Heart right ventricle (tissue), 16 donors: ENCODE measurements at places on chromosomes 2 and 18. TPM values are rescaled to one million over a fixed set of nuclear protein-coding genes. Genes with fewer than 3 reads are reported as not detected.

- DNase-seq: no peak
These were observed 14.4 kb upstream of the RANBP2 start for GRCh38 chr2:108704871-108705270.

DNA sequence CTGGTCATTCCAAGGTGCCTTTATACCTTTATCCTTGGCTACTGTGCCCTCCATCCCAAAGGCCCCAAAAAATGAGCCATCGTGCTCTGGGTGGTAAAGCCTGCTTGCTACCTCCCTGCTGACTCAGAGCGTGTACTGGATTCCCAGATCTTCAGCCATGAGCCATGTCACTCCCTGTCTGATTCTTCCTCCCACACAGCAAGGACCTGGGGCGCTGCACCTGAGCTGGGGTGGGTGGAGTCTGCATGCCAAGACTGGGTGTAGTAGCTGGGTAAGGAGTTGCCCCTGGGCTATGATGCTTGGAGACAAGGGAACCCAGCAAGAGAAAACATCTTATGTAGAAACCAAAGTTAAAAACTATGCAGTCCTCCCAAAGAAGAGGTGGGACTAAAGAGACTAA lies 37.2 kb upstream of the APCDD1 start:
- no peak for DNase-seq

DNA sequence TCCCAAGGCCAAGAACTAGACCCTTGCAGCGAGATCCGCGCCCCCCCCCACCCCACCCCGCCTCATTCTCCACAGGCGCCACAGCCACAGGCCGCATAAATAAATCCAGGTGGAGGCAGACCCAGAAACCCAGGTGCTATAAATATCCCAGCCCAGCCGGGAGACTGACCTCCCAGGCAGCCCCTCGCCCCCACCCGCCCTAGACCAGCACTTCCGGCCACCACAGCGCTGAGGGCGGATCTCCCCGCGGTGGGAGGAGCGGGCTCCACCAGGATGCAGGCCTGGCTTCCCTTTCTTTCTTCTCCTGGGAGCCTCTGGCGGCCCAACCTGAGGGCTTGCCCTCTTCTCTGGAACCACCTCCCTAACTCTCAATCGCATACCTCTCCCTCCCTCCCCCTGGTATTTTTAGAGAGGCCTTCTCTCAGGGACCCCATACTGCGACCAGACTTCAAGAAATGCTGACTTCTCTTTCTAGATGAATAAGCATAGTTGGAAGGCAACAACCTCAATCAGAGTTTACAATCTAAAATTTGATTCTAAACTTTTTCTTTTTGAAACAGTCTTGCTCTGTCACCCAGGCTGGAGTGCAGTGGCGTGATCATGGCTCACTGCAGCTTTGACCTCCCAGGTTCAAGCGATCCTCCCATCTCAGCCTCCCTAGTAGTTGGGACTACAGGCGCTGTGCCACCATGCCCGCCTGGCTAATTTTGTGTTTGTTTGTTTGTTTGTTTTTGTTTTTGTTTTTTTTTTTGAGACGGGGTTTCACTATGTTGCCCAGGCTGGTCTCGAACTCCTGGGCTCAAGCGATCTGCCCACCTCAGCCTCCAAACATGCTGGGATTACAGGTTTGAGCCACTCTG lies 55.0 kb downstream of the PKDCC start:
- peak; percentile 67 for DNase-seq

DNA sequence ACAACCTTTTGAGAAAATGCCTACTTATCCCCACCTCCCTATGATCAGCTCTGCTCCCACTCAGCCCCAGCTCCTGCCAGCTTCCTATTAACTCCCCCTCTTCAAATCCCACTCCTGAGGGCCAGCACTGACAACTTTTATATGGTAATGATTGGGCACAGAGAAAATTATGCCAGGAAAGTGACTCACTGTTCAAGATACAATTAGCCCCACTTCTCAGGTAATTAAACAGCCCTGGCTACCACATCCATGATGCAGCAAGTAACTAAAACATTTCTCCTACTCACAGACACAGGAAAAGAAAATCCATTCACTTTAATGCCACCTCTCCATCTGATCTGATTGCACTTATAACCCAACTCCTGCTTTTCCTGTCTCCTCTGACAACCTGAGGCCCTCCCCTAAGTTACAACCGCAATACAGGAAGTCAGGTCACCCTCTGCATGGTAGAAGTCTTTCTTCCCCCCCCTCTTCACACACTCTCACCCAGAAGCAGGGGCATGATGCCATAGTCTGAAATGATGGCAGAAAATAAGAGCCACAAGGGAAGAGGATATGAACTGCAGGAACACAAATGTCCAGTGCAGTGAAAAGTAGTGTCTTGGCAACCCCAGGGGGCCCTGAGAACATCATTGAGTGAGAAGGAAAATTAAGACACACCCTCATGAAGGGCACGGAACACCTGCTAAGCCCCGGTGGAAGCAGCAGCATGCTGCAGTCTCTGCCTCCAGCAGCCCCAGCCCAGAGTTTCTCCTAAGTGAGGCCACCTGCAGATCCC lies 54.4 kb downstream of the STK39 start:
- DNase-seq: no peak

GRCh38 chr2:183532514-183532913 lies 408.3 kb downstream of the NUP35 start:
- DNase-seq: no peak

GRCh38 chr2:189933041-189933440 lies 129.5 kb downstream of the MSTN start:
- no peak for DNase-seq

DNA sequence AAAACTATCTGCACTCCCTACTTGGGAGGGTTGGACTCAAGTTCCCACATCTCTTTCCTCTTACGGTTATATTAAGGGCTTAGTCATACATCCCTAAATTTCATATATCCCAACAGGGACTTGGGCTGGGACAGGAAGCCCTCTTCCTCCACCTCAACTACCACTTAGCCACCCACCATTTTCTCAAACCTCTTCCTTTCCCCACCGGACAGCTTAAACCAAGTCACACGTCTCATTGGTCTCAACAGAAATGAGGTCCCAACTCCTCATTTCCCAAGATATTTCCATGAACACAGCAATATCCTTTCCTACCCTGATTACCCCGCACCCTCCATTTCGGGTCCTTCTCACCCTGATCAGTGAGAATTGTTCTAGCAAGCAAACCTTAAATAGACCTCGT lies 736 bp downstream of the ZSCAN30 start:
- no peak for DNase-seq

- DNase-seq: no peak
These were observed 62.6 kb downstream of the CERKL start for GRCh38 chr2:181594322-181594721.

Gene MERTK
- polyA plus RNA-seq: 4.5 TPM

Gene FOSL2
- 16.5 TPM for polyA plus RNA-seq

Gene PROKR1
- not detected for polyA plus RNA-seq

Gene GPR75
- 0.32 TPM for polyA plus RNA-seq

Gene CNTNAP5
- polyA plus RNA-seq: not detected

Gene ATG9A
- polyA plus RNA-seq: 79.4 TPM
